Activated CD8-positive, alpha-beta memory T cell treated with anti-CD3 and anti-CD28 coated beads for 1 hour (primary cell): ENCODE measurements at places on chromosomes 2 and 18.

- DNase-seq, result no peak
Observed at GRCh38 chr18:54828281-54828881, at the start of gene RAB27B. Gene RAB27B, plus strand, starts transcription at chr18:54828477. Its CDS starts 49,109 bp downstream, at chr18:54877586.

GRCh38 chr2:63840081-63840784 lies 1.5 kb upstream of the UGP2 start:
- DNase-seq, result peak; percentile 8

- no peak for DNase-seq
Observed at GRCh38 chr2:239302808-239303557, 97.8 kb downstream of the HDAC4 start.

- no peak for DNase-seq
Observed at GRCh38 chr2:47129191-47129706, 25.9 kb downstream of the STPG4 start.

GRCh38 chr2:148875387-148876051 lies 492 bp downstream of the KIF5C start:
- no peak for DNase-seq

DNA sequence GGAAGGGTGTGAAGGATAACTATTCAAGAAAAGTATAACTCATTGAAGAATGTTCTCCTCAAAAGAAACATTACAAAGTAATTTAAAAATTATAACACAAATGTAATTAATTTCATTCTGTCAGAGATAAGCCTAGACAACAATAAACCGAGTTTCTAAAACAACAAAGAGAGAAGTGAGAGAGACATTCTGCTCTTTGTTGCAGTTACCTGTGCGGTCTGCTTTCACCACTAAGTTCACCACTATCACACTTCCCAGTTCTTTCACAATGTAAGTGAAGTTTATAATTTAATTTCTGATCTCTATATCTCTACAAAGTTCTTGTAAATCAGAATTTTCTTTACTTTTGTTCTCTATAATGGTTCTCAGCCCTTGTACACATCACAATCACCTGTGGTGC lies 76.3 kb upstream of the FRZB start:
- no peak for DNase-seq

DNA sequence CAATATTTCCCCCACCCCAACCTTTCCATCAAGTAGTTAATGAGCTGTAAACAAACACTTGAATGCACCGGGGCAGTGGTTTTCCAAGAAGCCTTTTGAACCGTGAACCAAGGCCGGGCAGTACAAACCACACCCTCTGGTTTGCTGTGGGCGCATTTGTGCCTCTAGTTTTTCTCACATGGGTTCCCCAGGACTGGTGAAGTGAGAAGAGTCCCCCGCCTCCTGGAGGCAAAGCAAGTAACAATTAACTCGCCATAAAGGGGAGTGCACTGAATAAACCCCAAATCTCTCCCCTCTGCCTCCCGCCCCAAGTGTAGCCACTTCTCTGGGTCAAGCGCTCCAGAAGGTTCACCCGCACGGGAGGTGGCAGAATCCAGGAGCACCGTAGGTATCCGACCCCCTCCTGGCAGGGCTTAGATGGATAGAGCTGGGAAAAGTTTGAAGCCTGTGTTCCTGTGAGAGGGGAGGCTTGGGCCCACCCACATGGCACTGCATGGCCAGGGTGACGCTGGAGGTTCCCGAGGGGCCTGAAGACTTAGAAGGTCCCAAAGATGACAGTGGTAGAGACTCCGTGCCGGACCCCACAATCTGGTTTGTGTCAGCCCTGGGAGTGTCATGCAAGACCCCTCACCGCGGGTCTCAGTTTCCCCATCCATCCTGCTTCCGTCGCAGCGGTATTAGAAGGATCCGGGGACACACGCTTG lies 182.2 kb downstream of the SMAD2 start:
- no peak for DNase-seq

GRCh38 chr2:45649858-45650811 lies 1.3 kb upstream of the PRKCE start:
- no peak for DNase-seq

DNA sequence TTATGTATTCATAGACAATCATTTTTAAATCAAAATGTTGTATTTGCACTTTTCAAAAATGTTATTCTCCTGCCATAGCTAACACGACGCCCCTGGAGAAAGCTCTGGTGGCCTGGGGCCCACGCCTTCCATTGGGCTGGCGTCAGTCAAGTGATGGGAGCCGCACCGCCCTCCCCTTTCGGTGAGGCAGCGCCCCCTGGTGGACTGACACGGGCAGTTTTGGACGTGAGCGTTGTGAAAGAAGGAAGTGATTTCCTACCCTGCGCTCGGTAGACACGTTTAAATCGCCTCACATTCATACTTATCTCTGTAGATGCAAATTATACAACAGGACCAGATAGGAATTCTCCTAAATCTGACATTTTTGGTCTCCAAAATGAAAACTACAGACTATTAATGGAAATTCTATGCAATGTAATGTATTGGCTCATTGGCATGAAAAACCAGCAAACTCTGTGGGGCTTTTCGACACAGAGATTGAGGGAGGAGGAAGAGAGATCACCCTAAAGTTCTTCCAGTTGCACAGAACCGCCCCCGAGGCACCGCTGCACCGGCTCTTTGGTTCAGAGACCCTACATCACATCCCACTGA lies 326.2 kb upstream of the SOX11 start:
- DNase-seq, result no peak

DNA sequence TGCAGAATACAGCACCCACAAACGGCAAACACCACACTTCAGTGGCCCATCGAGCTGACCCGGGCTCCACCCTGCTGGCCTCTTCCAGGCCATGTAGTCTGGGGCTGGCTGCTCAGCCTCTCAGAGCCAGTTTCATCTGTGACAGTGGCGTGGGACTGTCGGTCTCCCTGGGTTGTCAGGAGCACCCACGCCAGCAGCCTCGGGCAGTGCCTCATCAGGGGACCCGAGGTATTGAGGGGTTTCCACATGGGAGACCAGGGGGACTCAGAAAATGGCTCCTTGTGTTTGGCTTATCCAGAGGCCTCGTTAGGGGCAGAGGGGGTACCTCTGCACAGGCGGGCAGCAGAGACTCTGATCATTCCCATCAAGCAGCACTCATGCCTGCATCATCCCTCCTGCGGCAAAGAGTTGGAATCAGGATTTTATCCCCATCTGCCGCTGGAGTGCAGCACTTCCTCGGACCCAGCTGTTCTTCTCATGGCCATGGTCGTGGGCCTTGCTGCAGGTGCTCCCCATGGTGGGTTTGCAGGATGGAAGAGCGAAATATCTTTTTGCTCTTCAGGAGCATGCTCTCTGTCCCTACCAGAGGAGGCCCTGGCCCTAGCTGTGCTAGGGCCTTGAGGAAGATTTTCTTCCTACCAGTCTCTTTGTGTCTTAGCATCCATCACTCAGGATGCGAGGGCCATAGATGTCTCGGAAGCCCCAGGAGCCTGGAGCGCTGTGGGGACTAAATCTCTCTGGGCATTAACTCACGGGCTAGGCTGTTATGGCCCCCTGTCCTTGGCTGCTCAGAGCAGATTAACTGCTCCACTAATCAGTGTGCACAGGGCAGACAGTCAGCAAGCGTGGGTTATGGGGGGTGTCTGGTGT lies 100.8 kb downstream of the CLIP4 start:
- no peak for DNase-seq

- DNase-seq, result no peak
Observed at GRCh38 chr2:124797049-124797448, 772.0 kb downstream of the CNTNAP5 start.

- DNase-seq, result no peak
Observed at GRCh38 chr18:35192415-35192814, 48.4 kb upstream of the ZNF397 start.

- DNase-seq, result no peak
Observed at GRCh38 chr18:6591491-6591890, 138.0 kb upstream of the ARHGAP28 start.

DNA sequence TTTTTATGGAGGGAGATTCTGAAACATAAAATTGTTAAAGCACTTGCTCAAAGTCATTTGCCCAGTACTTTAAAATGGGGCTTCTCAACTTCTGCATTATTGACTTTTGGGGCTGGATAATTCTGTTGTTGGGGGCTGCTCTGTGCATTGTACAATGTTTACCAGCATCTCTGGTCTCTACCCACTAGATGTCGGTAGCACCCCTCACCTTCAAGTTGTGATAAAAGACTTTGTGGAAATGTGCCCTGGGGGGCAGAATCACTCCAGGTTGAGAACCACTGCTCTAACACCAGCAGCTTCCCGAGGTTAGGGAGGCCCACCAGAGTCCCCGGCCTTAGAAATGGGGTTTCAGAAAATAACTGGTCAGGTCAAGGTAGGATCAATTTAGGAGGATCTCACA lies 26.8 kb upstream of the CUL3 start:
- no peak for DNase-seq

GRCh38 chr2:95289253-95289652 lies 7.9 kb upstream of the KCNIP3 start:
- DNase-seq, result no peak

GRCh38 chr2:72080286-72081145 lies 67.1 kb downstream of the CYP26B1 start:
- DNase-seq, result no peak

GRCh38 chr2:99960291-99960690 lies 182.1 kb downstream of the AFF3 start:
- no peak for DNase-seq

- DNase-seq, result no peak
Observed at GRCh38 chr2:202109737-202110184, 36.7 kb downstream of the KIAA2012 start.
